Non-pigmented ciliary epithelial cell (primary cell): ENCODE measurements at places on chromosomes 7 and 10.

DNA sequence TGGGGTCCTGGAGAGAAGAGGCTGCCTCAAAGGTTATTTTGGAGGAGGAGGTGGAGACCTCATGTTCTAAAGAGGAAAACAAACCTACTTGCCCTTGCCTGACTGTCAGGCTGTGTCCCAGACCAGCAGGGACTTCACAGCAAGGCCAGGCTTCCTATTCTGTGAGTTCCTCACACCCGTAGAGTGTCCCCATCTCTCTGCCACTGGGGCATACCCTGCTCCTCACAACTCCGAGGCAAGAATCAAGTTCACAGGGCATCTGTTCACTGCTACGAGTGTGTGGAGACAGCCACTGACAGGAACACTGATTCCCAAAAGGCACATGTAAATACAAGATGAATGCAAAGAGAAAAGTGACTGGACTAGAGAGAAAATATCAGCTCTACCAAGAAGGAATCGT, 38.0 kb downstream of the PDE1C start:
- no peak for DNase-seq

- DNase-seq = no peak
Measured at GRCh38 chr10:125916977-125917376, 20.6 kb downstream of the FANK1 start.

- no peak for DNase-seq
Measured at GRCh38 chr10:17213646-17214349, 12.3 kb upstream of the TRDMT1 start.

- no peak for DNase-seq
Measured at GRCh38 chr7:89503281-89503680, 651.0 kb upstream of the STEAP1 start.

DNA sequence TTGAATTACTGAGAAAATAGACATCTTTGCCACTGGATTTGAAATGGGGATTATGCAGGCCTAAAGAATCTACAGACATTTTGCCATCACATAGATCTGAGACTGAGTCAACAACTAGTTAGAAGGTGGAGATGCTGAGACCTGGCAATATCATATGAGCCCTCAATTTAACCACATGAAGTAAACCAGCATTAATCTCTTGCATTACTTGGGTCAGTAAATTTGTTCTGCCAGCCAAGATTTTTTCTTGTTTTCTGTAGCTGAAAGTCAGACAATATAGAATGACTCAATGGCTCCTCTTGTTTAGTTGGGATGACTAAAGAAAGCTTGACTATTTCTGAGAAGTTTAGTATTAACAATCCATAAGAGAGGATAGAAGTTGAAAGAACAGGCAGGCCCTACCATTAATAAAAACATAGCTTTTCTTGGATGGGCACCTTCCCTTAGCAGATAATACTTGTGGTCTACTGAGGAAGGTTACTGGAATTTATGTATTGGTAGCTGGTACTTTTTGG, 396.7 kb upstream of the SORCS1 start:
- DNase-seq = peak; percentile 41

DNA sequence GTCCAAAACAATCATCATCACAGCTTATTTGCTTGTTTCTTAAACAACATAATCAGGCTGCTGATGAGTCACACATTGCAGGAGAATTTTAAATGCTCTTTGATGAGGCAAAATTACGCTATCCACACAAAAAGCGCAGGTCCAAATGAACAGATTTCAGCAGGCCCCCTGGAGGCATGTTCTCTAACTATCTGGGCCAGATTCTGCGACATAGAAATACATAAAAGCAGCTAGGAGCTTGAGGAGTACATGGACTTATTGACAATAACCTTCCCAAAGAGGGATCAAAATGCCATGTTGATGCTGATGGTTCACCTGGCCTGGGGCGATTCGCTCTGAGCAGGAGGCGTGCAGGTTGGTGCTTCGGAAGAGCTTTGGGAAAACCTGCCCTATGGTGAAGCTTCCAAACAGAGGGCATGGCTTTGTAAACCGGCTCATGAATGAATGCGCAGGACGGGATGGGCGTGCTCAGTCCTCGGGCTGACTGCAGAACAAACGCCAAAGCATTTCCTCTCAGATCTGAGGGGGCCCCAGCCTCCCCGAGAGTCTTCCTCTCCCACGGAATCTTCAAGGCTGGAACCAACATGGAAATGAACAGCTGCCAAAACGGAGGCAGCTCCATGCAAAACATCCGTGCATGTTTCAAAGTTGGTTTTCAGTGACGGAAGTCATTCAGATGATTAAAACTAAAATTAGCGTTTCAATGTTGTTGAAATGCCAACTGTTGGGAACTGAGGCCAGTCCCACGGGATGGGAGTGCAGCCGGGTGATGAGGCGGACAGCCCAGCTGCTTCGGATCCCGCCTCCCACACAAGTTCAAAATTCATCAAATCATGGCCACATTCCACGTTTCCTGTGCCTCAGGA, 179.6 kb downstream of the TCERG1L start:
- DNase-seq = no peak

GRCh38 chr10:14311206-14311957, 19.3 kb downstream of the FRMD4A start:
- DNase-seq = no peak

GRCh38 chr7:936386-937054, 18.0 kb downstream of the ADAP1 start:
- DNase-seq = no peak
